ENCODE measurements at places on chromosomes 13 and 19.

- DNase-seq, result no peak
Measured at GRCh38 chr19:16532440-16533234, 9.6 kb downstream of the CHERP start.

GRCh38 chr13:50153876-50154275, 138.6 kb downstream of the KCNRG start:
- no peak for DNase-seq

- no peak for DNase-seq
Measured at GRCh38 chr19:29614780-29615179, 8.7 kb downstream of the POP4 start.

DNA sequence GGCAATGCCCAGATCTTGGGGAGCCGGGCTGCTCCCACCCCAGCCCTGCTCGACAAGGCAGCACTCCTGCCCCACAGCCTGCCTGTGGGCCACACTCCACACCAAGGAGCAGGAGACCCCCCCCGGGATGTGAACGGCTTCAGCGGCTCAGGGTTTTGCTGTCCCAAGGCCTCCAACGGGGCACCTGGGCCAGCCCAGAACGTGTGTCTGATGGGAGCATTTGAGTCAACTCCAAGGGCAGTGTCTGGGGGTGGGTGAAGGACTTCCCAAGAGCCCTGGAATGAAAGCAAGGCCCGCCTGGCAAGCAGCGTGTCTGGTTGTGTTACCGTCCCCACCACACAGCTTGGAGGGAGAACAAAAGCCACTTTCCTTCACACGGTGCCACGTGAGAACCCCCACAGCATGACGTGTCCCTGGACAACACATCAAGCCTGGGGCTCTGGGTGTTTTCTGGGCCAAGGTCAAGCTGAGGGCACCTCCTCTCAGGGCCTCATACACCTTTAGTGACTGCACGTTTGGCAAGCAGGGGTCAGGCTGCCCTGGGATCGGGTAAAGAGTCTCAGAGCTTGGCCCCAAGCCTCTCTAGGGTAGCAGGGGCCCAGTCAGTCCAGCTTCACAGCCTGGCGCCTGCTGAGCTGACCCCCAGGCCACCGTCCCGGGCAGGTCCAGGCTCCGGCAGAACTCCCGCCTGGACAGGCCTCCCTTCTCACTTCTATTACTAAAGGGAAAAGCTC, 6.0 kb downstream of the C13orf46 start:
- DNase-seq, result no peak

DNA sequence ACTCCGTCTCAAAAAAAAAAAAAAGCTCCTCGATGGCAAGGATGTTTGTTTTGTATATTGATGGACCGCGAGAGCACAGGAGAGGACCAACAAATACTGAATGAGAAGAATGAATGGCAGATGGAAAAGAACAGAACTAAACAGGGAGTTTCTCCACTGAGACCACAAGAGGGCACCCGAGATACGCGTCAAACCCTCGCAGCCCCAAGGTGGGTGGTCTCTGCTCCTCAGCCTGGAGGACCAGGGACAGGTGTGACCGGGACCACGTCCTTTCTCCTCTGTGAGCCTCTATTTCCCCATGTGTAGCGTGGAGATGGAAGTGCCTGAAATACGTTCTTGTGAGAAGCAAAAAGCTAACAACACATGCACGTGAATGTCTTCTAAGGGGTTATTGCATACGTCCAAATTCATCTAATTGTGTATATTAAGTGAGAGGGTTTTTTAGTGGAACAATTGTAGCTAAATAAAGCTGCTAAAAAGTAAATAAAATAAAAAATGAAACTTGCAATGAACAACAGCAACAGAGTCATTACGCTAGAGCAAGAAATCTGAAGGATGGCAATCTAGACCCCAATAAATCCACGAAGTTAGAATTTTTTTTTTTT, 8.3 kb upstream of the CDC42EP5 start:
- DNase-seq, result peak; percentile 28

DNA sequence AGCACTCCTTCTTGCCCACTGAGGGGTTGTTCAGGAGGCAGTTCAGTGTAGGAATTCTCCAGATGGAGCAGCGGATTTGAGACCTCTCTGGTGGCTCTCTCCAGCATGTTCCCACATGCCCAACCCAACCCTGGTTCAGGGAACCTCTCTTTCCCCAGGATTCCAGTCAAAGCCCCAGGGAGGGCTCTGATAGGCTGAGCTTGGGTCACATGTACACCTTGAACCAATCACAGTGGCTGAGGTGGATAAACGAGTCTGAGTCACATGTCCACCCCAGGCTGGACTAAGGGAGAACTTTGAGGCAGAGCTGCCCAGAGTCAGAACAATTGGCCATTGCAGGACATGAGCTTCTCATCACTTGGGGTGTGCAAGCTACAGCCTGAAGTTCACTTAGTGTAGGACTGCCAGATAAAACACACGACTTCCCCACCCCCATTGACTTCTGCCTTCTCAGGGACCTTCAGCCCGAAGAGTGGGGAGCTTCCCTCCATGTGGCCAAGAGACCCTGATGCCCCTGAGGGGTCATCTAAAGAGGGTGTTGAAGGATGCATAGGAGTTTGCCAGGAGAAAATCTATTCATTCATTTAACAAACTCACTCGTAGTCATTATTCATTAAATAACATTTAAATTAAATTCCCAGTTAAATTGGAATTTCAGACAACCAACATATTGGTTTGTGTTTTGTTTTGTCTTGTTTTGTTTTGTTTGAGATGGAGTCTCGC, 4.0 kb upstream of the MAST3 start:
- DNase-seq, result no peak

DNA sequence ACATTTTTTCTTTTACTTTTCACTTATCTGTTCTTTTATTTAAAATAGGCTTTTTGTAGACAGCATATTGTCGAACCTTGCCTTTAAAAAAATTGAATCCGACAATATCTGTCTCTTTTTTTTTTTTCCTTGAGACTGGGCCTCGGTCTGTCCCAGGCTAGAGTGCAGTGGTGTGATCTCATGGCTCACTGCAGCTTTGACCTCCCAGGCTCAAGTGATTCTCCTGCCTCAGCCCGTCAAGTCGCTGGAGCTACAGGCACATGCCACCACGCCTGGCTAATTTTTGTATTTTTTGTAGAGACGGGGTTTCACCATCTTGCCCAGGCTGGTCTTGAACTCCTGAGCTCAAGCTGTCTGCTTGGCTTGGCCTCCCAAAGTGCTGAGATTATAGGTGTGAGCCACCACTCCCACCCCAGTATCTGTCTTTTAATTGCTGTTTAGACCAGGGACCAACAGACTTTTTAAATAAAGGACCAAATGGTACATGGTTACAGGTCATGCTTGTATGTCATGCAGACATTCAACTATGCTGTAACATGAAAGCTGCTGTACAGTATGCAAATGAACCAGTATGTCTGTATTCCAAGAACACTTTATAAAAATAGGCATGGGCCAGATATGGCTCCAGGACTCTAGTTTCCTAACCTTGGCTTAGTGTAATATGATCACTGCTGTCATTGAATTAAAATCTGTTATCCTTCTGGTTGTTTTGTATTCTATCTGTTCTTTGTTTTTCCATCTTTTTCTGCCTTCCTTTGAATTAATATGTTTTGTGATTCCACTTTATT, 80.3 kb downstream of the GJA3 start:
- no peak for DNase-seq
